ENCODE measurements at places on chromosomes 12 and 14.
A peak's percentile ranks its signal among the peaks of the same experiment; 100 is the strongest.

DNA sequence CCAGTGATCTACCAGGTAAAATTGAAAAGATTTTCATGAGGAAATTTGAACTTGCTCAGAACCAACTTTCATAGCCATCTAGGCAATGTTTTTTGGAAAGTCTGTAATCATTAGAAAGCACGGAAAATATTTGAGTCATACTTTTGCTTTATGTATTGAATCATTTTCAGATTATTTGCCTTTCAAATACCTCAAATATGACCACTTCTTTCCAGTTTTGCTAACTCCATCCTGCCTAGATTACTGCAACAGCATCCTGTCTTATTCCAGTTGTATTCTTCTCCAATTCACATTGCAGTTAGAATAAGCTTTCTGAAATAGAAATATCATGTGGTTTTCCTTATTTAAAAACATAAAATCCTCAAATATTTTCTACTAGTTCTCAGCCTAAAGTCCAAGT lies 239.8 kb upstream of the FAR2 start:
- DNase-seq = no peak

GRCh38 chr12:10310926-10311720 lies 3.5 kb downstream of the KLRD1 start:
- no peak for DNase-seq

DNA sequence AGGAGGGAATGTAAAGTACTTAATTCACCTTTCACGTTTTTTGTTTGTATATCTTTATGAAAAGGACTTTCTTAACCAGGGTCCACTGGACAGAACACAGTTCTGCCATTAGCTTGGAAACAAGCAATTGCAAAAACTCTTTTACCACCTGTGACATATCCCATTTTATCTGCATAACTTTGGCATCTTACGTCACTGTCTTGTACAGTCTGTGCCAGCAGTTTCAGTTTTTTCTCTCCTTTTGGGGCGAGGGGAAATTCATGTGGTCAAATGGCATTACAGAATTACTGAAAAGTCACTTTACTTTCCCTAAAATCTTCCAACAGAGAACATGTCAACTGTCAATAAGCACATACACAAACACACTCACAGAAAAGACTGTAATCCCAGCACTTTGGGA lies 43.7 kb upstream of the SELPLG start:
- no peak for DNase-seq

- no peak for DNase-seq
These were observed 6.7 kb downstream of the ANO4 start for GRCh38 chr12:100801320-100801719.

GRCh38 chr12:115338566-115339294 lies 654.8 kb upstream of the TBX3 start:
- no peak for DNase-seq

GRCh38 chr14:105323663-105324062 lies 9.1 kb downstream of the PACS2 start:
- no peak for DNase-seq

DNA sequence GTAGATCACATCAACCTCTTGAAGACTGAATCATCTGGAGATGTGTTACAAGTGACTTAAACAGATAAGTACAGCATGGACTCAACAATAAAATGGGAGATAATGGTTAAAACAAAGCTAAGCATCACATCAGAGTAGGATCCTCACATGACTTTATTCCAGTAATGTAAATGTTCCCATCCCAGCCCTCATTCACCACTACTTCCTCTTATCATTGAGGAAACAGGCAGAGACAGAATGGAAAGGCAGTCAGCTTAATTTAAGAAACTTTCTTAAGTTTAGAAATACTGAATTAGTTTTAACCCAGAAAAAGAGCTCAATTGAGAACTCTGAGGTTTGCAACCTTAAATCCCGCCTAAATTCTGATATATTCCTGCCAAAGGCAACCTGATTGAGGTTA lies 1.2 kb upstream of the ALG10 start:
- no peak for DNase-seq

DNA sequence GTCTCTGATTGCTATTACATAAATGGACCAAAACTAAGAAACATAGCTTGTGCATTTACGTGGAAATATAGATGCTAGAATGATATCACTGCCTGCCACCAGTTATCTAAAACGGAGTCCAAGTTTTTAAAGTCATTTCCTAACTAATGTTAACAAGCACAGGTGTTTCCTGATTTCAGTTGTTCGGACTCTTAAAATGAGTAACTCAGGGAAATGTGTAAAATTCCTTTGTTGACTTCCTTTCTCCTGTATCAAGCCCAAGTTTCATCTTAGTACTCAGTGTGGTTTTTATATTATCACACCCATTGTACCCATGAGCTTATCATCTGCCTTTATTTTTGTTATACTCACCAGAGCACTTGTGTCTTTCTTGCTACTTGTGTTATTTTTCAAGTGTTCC lies 13.2 kb upstream of the PRKCH start:
- DNase-seq = no peak

DNA sequence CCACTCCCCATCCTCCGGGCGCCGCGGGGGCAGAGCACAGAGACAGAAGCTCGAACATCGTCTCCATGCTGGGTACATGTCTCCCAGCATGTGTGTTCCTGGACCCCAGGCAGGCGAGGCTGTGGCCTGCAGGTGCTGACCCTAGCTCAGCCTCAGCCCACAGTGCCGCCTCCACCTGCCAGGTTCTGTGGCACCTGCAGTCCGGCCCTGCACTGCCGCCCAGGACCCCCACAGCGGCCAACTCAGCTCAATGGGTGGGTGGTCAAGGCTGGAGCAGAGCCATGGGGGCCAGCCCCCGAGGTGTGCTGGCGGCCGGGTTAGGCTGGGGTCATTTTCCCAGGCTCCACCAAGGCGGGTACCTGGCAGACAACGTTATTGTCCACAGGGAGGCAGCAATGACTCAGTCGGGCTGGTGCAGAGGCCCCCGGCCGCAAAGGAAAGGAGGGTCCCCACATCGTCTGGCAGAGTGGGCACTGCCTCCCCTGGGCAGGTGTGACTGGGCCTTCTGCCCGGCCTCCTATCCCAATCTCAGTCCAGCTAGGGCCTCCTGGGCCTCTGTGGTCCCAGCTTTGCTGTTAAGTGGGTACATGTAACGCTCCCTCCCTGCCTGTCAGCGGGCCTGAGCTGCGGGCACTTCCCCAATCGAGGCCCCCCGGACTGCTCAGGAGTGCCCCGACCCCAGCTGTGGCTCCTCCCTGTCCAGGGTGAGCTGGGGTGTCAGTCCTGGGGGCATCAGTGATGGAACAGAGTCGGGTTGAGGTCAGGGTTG lies 20.2 kb upstream of the NUDT14 start:
- DNase-seq = no peak

DNA sequence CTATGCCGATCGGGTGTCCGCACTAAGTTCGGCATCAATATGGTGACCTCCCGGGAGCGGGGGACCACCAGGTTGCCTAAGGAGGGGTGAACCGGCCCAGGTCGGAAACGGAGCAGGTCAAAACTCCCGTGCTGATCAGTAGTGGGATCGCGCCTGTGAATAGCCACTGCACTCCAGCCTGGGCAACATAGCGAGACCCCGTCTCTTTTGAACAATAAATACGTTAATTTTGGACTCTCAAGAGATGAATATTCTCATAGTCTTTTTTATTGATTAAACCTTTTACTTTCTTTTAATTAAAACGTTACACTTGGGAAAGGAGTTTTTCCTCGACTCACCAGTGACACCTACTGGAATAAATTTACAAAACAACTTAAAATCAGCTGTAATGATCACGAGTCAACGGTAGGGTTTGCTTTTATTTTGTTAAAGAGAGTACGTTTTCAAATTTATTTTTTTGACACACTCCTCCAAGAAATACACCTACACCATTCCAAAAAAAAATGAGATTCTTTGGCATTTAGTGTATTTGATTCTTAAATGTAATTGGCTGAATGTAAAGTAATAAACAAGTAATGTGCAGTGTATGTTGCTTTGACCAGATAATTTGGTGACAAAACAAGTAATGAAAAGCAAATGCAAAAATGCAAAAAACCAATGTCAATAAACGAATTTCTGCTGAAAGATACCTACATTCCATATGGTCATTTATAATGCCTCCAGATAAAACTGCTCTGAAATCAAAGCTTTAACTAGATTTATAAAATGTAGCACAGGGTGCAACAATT lies 687 bp upstream of the RPS29 start:
- peak; percentile 23 for DNase-seq

GRCh38 chr12:58757422-58757821 lies 162.9 kb downstream of the LRIG3 start:
- no peak for DNase-seq

- DNase-seq = peak; percentile 61
These were observed 378.7 kb downstream of the PRKD1 start for GRCh38 chr14:29548948-29549370.

DNA sequence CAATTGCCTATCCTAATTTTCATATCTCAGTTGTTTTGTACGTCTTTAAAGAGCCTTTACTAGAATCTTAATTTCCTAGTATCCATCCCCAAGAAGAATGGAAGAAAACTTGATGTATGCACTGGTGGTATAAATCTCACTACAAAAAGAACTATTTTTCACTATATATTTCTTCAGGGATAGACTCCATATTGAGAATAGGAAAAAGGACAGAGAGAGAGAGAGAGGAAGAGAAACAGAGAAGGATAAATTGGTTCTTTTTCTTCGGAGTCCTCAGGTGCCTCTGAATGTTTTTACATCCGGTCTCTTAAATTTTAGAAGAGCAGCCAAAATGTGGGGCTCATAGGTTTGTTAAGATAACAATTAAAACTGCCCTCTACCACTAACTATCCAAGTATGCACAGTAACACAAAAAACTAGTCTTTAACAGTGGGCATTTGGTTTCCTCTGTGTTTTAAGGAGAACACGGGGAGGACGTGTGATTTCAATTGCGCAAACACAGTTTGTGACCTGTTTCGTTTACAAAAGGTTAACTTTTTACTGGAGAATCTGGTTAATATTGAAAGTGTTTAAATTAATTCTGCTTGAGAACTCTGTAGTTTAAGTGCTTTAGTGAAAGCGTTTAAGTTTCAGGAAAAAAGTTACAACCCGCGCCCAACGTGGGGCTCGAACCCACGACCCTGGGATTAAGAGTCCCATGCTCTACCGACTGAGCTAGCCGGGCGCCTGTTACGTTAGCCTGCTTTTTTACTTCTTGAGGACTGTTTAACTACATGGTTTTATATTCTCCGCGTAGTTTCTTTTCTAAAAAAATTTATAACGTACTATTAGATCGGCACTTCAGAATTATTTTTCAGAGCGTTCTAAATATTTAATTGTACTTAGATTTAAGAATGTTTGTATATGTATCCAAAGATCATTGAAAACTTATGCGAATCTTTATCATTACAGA lies 5.1 kb upstream of the PSMA3 start:
- peak; percentile 26 for DNase-seq

GRCh38 chr12:38456537-38457120 lies 140.1 kb downstream of the ALG10B start:
- no peak for DNase-seq

- no peak for DNase-seq
These were observed 109.3 kb downstream of the FGD4 start for GRCh38 chr12:32508626-32509025.

DNA sequence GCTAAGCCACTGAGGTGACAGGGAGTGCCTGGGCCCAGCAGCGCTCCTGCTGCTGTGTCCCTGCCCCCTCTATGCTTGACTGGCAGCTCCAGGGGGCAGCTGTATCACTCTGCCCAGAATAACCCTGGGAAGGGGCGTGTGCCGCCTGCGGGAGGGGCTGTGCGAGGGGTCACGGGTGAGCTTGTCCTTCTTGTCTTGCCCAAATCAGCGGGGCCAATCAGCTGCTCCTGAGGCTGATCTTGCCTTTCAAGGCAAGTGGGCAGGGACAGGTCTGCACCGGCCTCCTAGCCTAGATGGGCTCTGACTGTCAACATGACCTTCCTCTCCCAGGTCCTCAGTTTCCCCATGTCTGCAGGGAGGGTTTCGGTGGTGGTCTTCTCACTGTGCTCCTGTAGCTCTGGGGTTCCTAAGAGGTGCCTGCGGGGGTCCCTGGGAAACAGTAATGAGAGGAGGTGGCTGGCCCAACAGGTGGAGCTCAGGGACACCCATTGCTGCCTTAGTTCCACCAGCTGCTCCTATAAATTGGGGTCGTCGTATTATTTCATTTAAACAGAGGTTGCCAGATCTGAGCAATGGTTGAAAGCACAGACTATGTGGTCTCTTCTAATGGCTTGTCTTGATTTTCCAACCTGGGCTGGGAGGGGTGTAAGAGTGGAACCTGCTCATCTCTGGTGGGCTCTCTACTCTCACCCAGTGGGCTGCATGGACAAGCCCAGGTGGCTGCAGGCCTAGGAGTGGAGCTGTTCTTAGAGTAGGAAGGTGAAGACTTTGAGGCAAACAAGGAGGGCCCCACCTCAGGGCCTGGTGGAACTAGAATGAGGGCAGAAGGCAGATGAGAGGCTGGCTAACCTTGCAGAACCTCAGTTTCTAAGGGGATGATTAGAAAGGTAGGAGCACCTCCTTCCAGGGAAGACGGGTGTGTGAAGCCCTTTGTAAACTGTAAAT lies 11.7 kb downstream of the RTL1 start:
- DNase-seq = no peak

DNA sequence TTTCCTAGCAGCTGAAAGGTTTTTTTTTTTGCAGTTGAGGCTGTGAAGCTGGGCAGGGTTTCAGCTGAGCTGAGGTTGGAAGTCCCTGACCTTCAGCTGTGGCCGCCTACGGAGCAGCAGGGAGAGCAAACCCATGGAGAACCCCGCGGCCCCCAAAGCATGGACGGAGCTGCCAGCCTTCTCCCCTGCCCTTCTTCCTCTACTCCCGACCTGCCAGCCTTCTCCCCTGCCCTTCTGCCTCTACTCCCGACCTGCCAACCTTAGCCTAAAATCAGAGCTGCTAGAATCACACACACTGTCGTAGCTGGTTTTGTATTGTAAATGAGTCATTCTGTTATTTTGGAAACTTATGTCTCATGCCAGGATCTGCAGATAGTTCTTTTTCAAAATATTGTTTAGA lies 74.6 kb downstream of the PPP2R5C start:
- no peak for DNase-seq

DNA sequence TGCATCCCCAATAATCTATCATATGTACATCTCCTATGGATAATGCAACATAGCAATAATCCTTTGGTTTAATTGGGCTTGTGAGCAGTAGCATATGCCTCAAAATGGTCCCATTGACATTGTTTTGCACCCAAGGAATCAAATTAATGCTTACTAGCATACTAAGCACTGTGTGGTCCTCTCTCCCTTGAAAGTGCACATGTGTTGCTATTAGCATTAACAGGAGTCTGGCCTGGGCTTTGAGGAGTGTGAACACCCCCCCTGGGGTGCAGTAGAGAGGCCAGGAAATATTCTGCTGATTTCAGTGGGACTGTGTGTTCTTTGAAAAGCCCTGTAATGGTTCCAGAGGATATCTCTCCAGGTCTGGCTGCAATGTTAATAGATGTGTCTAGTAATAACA lies 1148.4 kb downstream of the VRK1 start:
- DNase-seq = no peak

DNA sequence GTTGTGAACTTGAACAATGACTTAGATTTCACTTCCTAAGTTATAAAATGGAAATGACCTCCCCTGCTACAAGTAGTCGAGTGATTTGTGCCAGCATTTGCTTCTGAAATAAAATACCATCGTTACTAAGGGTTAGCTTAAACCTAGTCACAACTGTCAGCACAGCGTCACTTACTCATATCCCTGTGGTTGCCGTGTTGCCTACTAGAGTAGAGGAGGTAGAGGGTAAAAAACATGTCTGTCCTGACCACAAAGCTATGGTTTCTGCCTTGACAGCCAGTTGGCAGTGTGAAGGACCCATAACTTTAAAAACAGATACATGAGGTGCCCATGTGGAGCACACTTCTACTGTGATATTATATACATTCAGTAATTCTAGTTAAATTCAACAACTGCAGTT lies 234.2 kb upstream of the RGS6 start:
- no peak for DNase-seq

- no peak for DNase-seq
These were observed 199.0 kb downstream of the TMEM117 start for GRCh38 chr12:44034906-44035305.

Data from HEK293T (cell line).